Heart left ventricle (tissue), 16 donors: ENCODE measurements at places on chromosomes 7 and 10.

DNA sequence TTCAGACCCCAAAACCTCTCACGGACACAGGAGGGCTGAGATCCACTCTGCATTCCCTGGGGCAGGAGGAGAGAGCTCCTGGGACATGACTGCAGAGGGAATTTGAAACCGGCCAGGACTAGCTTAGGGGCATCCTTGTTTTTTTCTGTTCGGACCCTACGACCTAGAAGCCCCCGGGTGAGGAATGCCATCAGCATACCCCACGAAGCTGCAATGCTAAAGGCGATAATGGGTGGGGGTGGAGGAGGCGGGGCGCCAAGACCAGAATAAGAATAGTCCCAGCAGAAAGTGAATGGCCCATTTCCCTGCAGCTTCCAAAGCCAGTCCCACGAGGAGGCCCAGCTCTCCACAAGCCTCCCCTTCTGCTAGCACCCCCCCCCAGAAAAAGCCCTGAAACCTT, 4.0 kb downstream of the PDGFA start:
- no peak for DNase-seq

GRCh38 chr7:29216128-29216527, 21.6 kb downstream of the CHN2 start:
- no peak for DNase-seq

DNA sequence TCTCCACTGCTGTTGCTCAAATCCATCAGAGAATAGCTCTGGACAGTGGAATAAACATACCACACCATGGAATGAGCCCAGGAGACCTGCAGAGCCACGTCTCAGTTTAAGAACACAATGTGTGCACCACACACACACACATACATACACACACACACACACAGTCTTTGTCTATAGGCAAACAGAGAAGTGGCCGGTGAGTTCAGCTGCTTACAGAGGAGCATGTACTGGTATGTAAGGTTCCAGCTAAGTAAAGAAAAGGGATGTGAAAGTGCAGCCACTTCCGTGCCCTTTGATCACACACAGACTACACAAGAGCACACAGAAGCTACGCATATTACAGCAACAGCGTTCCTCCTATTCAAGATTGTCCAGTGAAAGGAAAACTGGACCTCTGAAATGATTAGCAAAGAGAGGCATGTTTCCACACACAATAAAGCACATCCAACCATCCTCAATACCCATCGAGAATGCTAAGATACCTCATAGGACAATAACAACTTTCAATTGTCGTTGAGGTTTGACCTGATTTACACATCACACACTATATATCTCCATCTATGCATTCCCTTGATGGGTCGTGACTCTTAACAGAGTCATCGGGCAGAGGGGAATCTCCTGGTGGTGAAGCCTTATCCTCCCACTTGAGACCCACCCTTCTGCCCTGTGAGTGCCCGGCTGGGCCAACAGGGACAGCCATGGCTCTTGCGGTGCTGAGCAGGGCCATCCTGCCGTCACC, 23.6 kb downstream of the SLC35B4 start:
- DNase-seq, result peak; percentile 30

DNA sequence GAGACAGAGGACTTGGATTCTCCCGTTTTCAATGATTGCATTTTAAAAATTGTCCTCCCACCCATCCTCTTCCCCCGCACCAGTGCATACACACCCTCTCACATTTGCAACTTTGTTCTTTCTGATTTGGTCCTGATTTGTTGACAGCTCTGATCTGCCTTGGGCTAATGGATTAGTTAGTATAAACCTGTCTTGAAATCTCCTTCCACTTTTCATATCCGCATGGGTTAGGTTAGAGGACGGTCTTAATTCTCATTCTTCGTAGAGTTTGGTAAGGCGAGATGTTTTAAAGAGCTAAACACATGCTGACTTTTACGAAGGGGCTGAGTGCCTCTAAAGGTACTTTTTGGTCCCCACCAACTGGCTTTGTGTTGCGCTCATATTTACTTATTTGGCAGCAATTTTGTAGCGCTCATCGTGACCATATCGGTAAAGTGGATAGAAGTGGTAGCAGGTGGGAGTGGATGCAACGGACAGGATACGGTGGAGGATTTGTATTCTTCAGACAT, 1.1 kb downstream of the AHR start:
- no peak for DNase-seq
